ENCODE measurements at places on chromosomes 5 and 9. TPM values are rescaled to one million over a fixed set of nuclear protein-coding genes. Genes with fewer than 3 reads are reported as not detected.

The GABRP gene
- not detected for total RNA-seq

The PCDHGA6 gene
- 0.82 TPM for total RNA-seq

The TEX48 gene
- not detected for total RNA-seq

DNA sequence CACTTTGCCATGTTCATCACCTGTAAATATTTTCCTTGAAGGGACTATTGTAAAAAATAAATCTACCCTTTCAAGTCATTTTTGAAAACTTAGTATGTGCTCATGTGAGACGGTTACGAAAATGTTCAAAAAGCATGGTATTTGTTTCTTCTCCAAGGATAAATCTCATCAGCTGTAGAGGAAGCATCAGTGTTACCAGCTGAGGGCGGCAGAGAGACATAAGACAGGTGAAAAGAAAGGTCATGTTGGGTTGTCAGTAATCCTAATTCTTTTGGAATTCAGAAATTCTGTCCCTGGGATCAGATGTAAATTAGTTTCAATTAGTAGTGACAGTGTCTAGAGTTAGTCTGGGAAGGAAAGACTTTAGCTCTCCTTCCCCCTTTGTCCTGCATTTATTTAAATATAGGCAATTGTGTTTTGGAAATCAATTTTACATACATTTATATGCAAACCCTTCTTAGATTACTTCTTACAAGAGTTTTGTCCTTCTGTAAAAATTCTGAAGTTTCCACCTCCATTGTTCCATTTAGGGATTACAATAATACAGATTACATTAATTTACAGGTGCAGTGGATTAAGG lies 791.9 kb upstream of the CDH6 start:
- H3K36me3 ChIP-seq, result no peaks in the 10 kb centered on the region
- H3K4me3 ChIP-seq, result no peak overlapping the region
- peak; percentile 35 for DNase-seq
- no peak overlapping the region for H3K27ac ChIP-seq
- H3K4me1 ChIP-seq, result no peaks in the 10 kb centered on the region
- no peaks in the 10 kb centered on the region for H3K27me3 ChIP-seq

The ELAVL2 gene
- total RNA-seq, result 0.30 TPM

GRCh38 chr9:5459289-5459829 lies 9.0 kb downstream of the CD274 start:
- DNase-seq, result no peak
- no peaks in the 10 kb centered on the region for H3K27me3 ChIP-seq
- no peak overlapping the region for H3K4me3 ChIP-seq
- H3K36me3 ChIP-seq, result no peaks in the 10 kb centered on the region

- no peak for DNase-seq
- no peaks in the 10 kb centered on the region for H3K27me3 ChIP-seq
- H3K4me1 ChIP-seq, result no peaks in the 10 kb centered on the region
- H3K4me3 ChIP-seq, result no peak overlapping the region
- H3K27ac ChIP-seq, result no peak overlapping the region
- H3K36me3 ChIP-seq, result no peaks in the 10 kb centered on the region
These were observed 130.4 kb downstream of the OLFM1 start for GRCh38 chr9:135217836-135218235.

DNA sequence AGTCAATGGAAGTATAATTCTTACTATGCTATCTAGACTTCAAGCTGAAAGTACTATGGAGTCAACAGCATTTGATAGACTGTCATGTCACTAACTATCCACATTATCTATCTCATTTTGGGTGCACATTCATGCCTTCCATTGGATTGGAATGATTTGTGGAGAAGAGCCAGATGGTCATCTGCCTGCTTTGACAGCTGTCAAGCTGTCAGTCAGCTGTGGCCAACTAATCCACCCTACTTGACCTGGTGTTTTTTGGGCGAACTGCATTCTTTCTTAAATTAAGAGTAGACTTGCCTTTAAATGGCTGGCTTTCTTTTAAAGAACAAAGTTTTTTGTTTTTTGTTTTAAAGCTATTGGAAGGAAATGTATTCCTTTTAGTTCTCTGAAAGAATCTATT lies 151.5 kb downstream of the DCP2 start:
- H3K36me3 ChIP-seq, result no peaks in the 10 kb centered on the region
- no peak for DNase-seq
- H3K4me1 ChIP-seq, result no peaks in the 10 kb centered on the region

The SPINK1 gene
- total RNA-seq, result 423 TPM

DNA sequence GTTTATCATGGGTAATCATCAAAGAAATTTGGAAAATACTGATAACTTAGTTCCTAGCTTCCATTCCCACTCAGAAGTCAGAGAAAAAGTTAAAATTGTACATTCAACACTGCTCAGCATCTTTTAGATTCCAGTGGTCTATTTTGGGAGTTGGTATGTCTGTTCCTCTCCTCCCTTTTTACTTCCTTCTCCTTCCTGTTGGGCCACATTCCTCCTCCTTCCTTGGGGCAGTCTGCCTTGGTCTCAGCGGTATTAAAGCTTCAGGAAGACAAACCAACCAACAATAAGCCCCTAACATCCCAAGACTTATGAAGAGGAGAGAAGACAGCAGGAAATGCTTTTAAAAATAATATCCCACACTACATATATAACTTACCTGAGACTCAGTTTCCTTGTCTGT lies 49.9 kb upstream of the SSBP2 start:
- no peak overlapping the region for H3K27ac ChIP-seq
- H3K4me3 ChIP-seq, result no peak overlapping the region
- no peak for DNase-seq
- H3K36me3 ChIP-seq, result no peaks in the 10 kb centered on the region

DNA sequence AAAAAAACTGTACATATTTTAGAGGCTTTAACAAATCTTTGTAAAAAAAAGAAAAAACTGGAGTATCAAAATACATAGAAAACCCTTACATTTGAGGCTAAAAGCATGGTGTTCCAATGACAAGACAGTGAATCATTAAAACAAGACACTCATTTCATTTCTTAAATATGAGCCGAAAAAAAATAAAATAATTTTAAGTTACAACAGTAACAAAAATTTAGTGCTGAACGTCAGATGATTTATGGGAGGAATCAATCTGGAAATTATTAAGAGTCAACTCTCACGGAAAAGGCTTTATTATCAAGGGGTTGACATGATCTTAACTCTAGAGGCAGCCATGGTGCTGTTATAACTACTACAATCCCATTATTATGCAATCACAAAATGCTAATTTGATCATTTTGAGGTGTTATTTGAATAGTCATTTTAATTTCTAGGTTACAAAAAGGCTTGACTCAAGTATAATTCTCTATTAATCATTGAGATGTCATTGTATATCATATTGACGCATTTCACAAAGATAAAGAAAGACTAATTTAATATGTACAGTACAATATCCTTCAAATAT lies 51.9 kb downstream of the MAPKAP1 start:
- DNase-seq, result no peak
- H3K4me3 ChIP-seq, result no peak overlapping the region
- no peaks in the 10 kb centered on the region for H3K27me3 ChIP-seq
- no peaks in the 10 kb centered on the region for H3K36me3 ChIP-seq
- no peaks in the 10 kb centered on the region for H3K4me1 ChIP-seq

The KCNV2 gene
- total RNA-seq, result not detected

The MELK gene
- total RNA-seq, result 11.9 TPM

GRCh38 chr9:123053711-123054110 lies 20.2 kb downstream of the GPR21 start:
- H3K4me1 ChIP-seq, result peaks cover 3% of the 10 kb centered on the region
- H3K27ac ChIP-seq, result no peak overlapping the region
- H3K4me3 ChIP-seq, result no peak overlapping the region

- no peaks in the 10 kb centered on the region for H3K36me3 ChIP-seq
- H3K27me3 ChIP-seq, result no peaks in the 10 kb centered on the region
- H3K4me1 ChIP-seq, result no peaks in the 10 kb centered on the region
- no peak for DNase-seq
- no peak overlapping the region for H3K27ac ChIP-seq
These were observed 68.4 kb downstream of the TTC39B start for GRCh38 chr9:15238646-15239045.

- H3K27ac ChIP-seq, result no peak overlapping the region
- DNase-seq, result no peak
- no peaks in the 10 kb centered on the region for H3K4me1 ChIP-seq
These were observed 7.9 kb upstream of the ANKDD1B start for GRCh38 chr5:75603371-75603770.

The SLC22A4 gene
- 8.3 TPM for total RNA-seq

The CDO1 gene
- total RNA-seq, result 0.58 TPM

DNA sequence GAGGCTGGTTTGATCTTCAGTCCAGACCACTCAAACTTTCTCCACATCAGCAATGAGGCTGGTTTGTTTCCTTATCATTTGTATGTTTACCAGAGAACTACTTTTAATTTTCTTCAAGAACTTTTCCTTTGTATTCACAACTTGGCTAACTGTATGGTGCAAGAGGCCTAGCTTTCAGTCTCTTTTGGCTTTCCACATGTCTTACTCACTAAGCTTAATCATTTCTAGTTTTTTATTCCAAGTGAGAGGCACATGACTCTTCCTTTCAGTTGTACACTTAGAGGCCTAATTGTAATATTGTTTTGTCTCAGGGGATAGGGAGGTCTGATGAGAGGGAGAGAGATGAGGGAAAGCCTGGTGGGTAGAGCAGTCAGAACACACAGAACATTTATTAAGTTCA lies 554.0 kb upstream of the ARRDC3 start:
- no peaks in the 10 kb centered on the region for H3K36me3 ChIP-seq
- no peak overlapping the region for H3K27ac ChIP-seq
- no peak overlapping the region for H3K4me3 ChIP-seq
- no peaks in the 10 kb centered on the region for H3K4me1 ChIP-seq
- H3K27me3 ChIP-seq, result no peaks in the 10 kb centered on the region

The GNPDA1 gene
- 15.5 TPM for total RNA-seq

Data from colonic mucosa (tissue), 4 donors.